ENCODE measurements at places on chromosomes 1 and 21.

GRCh38 chr21:33884376-33885171 lies 31.0 kb downstream of the ATP5PO start:
- no peak for DNase-seq

- no peak for DNase-seq
Observed at GRCh38 chr1:39928809-39929587, 25.9 kb upstream of the MFSD2A start.

GRCh38 chr21:41349619-41350390 lies 12.0 kb upstream of the MX2 start:
- no peak for DNase-seq

GRCh38 chr21:42760361-42760950 lies 107.0 kb downstream of the PDE9A start:
- DNase-seq: no peak

- DNase-seq: no peak
Observed at GRCh38 chr1:210815641-210816550, 318.1 kb downstream of the KCNH1 start.
